ENCODE measurements at places on chromosomes 7 and 10.

- DNase-seq = no peak
Measured at GRCh38 chr7:5614600-5614999, 166.9 kb downstream of the RNF216 start.

GRCh38 chr7:45036317-45036716, 36.3 kb downstream of the CCM2 start:
- no peak for DNase-seq

- no peak for DNase-seq
Measured at GRCh38 chr10:126972635-126973414, 67.6 kb downstream of the DOCK1 start.

DNA sequence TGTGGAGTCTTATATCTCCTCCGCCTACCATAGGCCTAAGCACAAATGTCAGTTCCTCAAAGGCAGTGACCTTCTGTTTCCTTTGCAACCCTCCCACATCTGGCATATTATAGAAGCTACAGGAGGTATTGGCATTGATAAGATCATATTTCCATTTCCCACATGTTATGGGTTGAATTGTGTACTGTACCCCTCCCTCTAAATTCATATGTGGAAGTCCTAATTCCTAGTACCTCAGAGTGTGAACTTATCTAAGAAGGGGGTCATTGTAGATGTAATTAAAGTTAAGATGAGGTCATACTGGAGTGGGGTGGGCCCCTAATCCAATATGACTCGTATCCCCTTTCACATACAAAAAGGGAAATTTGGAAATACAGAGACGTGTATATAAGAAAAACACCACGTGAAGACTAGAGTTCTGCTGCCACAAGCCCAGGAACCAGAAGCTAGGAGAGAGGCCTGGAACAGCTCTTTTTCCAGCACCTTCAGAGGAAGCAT, 6.1 kb upstream of the LAMB4 start:
- DNase-seq = no peak

DNA sequence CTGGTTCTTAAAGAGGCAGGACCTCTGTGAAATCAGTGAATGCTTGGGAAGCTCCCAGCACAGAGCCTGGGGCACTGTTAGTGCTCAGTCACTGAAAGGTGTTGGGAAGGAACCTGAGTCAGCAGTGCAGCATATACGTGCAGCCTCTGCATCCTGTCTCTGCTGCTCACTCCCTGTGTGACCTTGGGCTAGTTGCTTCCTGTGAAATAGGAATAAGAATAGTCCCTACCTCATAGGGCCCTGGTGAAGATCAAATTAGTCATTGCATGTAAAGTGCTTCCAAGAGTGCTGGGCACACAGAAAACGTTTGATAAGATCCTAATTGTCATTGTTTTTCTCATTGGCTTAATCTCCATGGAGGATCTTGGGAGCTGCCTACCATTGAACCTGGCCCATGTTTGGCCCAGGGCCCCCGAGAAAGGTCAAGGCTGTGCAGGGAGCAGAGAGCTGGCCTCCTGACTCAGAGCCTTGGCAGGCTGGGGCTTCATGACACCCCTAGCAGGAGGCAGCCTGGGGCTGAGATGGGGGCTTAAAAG, 73.3 kb upstream of the COL13A1 start:
- DNase-seq = no peak

DNA sequence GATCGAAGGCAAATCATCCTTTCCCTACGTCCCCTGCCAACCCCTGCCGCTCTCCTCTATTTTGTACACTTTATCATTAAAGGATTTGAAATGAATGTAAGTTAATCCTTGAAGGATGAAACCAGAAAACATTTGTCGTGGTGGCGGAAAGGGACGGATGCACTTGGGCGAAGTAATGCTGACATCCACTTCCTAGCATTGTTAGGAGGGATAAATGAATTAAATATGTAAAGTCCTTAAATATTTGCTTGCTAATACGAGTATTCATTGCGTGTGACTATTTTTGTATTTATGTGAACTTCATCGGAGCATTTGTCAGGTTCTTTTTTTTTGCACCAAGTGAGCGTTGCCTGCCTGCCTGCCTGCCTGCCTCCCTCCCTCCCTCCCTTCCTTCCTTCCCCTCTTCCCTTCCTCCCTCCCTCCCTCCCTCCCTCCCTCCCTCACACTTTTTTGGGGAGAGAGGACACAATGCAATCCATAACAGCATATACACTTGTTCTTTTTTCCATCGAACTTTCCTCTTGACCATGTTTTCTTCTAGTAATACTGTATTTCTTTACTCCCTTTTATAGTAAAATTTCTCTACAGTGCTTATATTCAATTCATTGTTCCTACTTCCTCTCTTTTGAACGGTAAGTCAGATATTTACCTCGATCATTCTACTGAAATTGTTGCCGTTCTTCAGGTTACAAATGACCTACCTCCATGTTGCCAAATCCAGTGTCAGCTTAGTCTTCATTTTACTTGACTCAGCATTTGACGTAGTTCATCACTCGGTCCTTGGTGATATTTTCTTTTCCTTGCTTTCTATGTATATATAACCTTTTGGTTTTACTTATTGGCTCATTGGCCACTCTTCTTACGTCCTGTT, 831 bp downstream of the CCDC7 start:
- DNase-seq = no peak

GRCh38 chr10:101304316-101304715, 49.6 kb upstream of the BTRC start:
- DNase-seq = no peak

DNA sequence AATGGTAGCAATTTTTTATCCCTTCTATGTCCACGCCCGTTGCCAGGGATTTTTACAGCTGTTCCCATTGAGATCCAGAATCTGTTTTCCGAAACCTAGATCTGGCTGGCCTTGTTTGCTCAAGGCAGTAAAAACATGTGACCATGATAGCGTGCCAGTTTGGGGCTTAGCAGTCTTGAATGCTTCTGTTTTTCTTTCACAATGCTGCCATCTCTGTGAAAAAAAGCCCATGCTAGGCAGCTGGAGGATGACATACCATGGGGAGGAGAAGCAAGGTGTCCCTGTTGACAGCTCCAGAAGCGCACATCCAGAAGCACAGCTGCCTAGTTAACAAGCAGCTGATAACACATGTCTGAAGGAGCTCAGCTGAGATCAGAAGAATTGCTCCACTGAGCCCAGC, 2.2 kb upstream of the ZNF92 start:
- no peak for DNase-seq

DNA sequence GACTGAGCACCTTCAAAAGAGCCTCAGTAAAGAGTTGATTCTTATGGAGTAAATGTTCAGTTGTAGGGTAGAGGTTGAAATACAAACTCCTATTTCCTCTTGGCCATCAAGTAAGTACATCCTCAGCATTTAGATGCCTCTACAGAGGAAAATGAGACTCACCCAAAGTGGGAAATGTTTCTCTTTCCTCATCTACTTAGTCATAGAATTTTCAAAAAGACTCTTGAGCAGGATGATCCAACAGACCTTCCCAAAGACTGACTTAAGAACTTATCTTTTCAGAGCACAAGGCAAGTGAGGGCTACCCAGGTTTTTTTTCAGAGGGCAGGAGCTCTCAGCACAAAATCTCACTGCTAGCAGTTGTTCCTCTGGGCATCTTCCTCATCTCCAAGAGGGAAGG, 449.1 kb downstream of the KCNMA1 start:
- DNase-seq = no peak

GRCh38 chr7:83150310-83150709, 12.4 kb downstream of the PCLO start:
- no peak for DNase-seq

- no peak for DNase-seq
Measured at GRCh38 chr7:124698964-124699363, 66.6 kb downstream of the GPR37 start.

- no peak for DNase-seq
Measured at GRCh38 chr7:132076301-132077035, 499.8 kb downstream of the PLXNA4 start.

DNA sequence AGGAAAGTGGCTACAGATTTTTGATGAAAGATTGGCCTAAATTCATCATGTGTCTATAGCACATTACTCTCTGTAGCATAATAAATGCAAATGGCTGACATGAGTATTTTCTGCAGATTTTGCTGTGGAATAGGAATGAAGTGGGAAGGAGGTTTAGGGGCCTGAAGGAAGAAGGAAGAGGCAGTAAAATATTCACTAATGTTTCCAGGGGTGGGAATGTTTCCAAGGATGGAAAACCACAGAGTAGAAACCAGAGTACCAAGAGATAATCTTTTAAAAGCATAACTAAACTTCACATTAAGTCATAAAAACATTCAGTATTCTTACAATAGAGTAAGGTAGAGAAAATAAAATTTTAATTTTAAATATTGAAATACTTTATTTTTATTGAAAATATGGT, 267.8 kb downstream of the BICC1 start:
- DNase-seq = no peak

DNA sequence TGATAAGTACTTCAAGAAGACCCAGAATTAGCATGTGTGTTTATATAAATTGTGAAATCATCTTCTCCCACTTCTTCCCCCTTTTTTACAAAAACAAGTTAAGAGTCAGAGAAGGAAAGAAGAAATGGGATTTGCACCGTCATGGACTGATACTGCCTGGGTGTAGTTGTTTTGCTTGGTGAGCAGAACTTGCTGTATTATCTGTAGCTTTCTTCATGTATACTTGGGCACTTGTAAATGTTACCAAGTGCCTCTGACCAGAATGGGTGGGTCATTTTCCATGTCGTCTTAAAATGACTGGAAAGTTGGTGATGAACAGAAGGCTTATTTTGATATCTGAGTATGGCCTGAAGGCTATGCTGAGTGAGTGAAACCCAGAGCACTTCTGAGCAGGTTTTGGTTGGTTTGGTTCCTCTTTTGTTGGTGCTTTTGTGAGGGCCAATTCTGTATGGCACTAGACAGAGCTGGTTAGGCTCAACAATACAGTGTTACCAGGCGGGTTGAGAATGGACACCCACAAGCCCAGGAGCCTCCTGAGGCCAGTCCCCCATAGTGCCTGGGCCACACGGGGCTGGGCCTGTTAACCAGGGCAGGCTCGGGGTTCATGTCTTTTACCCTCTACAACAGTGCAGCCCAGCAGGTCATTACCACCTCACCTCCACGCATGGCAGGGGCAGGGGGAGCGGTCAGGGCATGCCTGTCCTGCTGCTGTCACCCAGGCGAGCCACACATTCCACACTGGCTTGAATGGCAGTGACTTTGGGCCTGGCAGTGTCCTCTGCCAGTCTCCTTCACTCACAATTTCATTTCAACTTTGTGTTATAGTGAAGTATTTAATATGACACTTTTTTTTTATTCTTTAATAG, 115.1 kb downstream of the CCNY start:
- peak; percentile 54 for DNase-seq

DNA sequence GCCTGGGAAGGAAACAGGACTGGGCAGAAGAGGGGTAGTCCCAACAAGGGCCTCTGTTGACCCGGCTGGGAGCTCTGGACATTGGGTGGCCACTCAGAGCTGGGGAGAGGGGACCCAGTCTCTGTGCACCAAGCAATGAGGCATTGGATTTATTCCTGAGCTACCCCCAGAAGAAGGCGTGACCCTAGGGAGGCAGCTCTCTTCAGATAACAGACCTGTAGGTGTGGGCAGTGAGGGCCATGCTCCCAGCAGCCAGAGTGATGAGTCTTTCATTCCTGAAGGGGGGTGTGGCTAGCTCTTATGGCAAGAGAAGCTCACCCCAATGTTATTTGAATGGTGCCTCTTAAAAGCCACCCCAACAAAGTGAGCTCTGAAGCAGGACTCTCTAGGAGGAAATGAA, 20.4 kb downstream of the TEX36 start:
- DNase-seq = no peak

DNA sequence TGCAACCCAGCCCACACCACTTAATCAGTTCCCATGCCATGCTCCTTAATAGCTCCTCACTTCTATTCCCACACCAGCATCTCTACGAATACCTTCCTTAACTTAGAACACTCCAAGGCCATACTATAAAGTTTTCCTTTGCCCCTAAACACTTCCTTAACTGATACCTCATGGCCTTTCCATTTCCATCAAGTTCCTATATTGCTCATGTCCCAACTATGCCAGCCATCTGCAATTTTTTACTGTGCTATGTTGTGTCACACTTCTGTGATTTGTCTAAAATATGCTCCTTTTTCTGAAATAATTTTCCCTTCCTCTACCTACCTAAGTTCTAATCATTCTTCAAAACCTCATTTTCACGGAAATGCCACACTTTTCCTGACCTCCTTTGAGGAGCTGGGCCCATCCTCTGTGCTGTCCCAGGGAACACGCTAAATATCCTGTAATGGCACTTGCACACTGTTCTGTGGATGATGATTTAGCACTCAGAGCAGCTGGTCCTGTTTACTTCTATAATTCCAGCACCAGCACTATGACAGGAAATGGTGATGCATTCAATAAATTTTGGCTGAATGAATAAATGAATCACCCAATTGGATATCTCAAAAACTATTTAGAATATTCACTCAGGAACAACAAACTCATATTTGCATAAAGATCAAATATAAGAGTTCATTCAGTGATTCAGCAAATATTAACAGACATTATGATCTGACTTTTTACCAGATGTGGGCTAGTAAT, 266.5 kb upstream of the HGF start:
- DNase-seq = no peak

DNA sequence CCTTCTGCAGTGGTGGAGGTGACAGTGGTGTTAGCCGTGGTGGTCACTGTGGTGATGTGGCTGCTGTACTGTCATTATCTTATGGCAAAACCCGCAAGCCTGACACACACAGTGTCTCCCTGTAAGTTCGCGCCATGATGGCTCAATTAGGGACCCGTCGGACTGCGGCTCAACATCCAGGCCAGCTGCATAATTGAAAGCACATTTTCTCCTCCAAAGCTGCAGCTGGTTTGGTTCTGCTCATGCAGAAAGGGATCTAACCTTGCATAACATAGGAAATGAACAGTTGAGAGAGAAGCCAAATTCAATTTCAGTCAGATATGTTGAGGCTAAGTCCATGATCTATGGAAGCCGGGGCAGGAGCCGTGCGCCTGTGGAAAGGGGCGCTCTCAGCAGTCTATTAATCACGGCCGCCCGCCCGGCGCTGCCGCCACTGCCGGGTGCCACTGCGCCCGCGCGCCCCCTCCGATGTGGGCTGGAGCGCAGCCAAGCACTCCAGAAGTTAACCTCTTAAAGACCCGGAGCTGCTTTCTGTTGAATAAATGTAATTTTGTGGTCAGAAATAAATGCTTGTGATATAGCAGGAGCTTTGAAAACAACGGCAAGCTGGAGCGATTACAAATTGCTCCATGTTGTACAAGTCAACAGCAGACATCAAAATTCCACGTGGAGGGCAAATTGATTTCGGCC, 227.7 kb downstream of the CUX1 start:
- no peak for DNase-seq

GRCh38 chr7:8379264-8379663, 54.1 kb upstream of the NXPH1 start:
- no peak for DNase-seq

GRCh38 chr10:12637649-12638048, 288.3 kb downstream of the CAMK1D start:
- DNase-seq = no peak

DNA sequence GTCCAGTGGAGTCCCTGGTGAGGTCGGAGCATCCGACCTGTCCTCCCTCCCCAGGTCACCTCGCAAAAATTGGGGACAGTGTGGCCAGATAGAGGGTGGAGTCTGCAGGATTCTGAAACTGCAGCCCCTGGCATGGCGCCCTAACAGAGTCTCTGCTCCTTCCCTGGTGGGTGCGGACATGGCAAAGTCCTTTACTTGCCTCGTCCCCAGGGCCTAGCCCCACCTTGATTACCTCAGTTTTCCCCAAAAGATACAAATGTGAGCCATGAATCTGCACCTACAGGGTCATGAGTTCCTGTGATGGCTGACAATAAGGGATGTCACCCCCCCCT, 47.7 kb downstream of the NPVF start:
- no peak for DNase-seq
